ENCODE measurements at places on chromosomes 1 and 21. TPM values are rescaled to one million over a fixed set of nuclear protein-coding genes. Genes with fewer than 3 reads are reported as not detected.
A peak's percentile ranks its signal among the peaks of the same experiment; 100 is the strongest.

GRCh38 chr1:214587165-214587564 is 15.8 kb upstream of the CENPF start:
- no peaks in the 10 kb centered on the region for H3K4me1 ChIP-seq
- DNase-seq = no peak
- no peak overlapping the region for H3K4me3 ChIP-seq

CYP4Z1 gene
- not detected for total RNA-seq

GRCh38 chr1:91819038-91819788 is 66.7 kb downstream of the TGFBR3 start:
- DNase-seq = no peak
- H3K27me3 ChIP-seq = peaks cover 3% of the 10 kb centered on the region
- peaks cover 11% of the 10 kb centered on the region for H3K4me1 ChIP-seq
- no peak overlapping the region for H3K4me3 ChIP-seq
- H3K27ac ChIP-seq = no peak overlapping the region

FOXD3 gene
- not detected for total RNA-seq

- H3K4me1 ChIP-seq = peaks cover 3% of the 10 kb centered on the region
- no peaks in the 10 kb centered on the region for H3K27me3 ChIP-seq
- peak; percentile 31 for DNase-seq
- no peak overlapping the region for H3K4me3 ChIP-seq
- H3K36me3 ChIP-seq = peaks cover 15% of the 10 kb centered on the region
Measured at GRCh38 chr1:28208818-28209441, 23.9 kb downstream of the DNAJC8 start.

MOB3C gene
- total RNA-seq = 8.7 TPM

DNA sequence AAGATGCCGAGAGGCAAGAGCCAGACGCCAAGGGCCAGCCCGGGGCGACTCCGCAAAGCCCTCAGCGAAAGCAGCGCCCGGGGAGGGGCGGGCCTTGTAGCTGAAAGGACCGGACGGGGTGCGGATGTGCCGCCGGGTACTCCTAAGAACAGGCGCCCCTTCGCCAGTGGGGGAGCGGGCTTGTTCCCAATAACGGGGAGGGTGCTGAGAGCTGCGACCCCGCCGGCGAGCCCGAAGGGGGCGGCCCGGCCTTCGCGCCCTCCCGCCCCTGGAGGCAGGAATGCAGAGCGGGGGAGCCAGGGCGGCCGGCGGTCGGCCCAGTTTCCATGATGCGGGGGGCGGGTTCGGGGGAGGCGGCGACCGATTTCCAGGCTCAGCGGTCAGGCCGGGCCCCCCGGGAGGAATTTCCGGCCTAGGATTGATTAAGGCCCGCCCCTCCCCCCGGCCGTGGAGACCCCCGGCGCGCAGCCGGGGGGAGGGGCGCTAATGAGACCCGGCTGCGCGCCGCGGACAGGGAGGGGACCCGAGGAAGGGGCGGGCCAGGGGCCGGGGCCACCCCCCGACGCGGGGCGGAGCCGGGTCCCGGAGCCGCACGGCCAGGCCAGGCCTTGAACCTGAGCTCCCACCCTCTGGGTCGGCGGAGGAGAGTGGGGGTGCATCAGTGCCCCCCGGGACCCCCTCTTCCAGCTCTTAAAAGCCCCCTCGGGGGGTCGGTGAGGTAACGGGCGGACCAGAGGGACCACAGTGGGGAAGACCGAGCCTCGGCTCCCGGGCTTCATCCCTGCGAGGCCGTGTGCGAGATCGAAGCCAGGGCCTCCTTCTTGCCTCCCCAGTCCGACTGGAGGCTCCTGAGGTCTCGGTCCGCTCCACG is 898 bp upstream of the TMEM200B start:
- H3K4me1 ChIP-seq = peaks cover 4% of the 10 kb centered on the region
- peaks cover 2% of the 10 kb centered on the region for H3K36me3 ChIP-seq
- peaks cover 29% of the 10 kb centered on the region for H3K27me3 ChIP-seq
- H3K4me3 ChIP-seq = peak overlapping the region; percentile 77
- no peak overlapping the region for H3K27ac ChIP-seq
- peak; percentile 80 for DNase-seq

- no peak overlapping the region for H3K4me3 ChIP-seq
- no peaks in the 10 kb centered on the region for H3K36me3 ChIP-seq
- H3K27ac ChIP-seq = no peak overlapping the region
- DNase-seq = no peak
Measured at GRCh38 chr1:13605159-13605558, 21.5 kb downstream of the PDPN start.

DNA sequence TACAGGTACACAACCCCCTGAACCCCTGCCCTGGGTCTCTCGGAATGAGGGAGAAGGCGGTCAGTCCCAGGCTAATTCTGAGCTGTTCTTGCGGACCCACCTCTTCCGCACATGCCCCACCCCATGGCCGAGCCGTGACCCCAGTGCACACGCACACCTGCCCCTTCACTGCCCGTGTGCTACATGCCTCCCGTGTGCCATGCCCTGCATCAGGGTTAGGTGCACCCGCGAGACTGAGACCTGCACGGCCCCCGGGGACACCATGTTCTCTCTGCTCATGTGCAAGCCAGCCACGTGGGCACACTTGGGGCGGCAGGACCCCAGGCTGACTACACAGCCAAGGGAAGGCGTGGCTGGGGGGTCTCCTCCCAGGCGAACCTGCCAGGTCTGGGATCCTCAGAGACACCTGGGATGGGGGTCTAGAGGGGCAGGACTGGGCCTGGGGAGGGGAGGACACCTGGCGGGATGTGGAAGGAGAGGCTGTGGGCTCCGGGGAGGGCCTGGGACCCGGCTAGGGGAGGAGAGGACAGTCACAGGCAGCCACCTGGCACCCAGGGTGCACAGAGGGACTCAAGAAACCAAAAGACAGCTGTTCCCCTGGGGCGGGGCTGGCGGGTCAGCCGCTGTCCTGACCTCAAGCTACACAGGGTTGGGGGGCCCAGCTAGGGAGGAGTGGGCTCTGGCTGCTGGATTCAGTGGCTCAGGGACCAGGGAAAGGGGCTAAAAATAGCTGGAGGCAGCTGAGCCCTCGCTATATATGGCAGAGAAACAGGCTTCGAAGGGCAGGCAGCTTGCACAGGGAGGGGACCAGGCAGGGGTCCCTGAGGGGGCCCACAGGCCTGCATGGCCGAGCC is 133.4 kb downstream of the CASZ1 start:
- no peaks in the 10 kb centered on the region for H3K27me3 ChIP-seq
- no peak for DNase-seq
- no peaks in the 10 kb centered on the region for H3K4me1 ChIP-seq

DNA sequence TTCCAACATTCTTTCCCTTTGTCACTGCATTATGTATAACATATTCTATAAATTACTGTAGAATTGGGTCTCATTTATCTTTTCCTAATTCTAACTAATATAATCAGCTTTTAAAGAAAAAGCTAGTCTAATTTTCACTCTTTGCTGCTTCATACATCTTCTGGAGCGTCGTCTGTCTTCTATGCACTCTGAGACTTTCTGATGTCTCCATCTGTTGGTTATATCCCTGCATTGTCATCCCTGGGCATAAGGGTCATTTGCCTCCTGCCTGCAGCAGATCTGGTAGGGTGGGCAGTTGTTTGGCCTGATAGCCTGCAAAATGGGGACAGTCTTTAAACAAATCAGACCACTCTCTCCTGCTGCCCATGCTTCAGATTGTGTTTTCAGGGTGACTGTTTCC is 40.8 kb upstream of the DYNLT5 start:
- no peak overlapping the region for H3K27ac ChIP-seq
- no peaks in the 10 kb centered on the region for H3K36me3 ChIP-seq
- peaks cover 10% of the 10 kb centered on the region for H3K27me3 ChIP-seq
- no peak overlapping the region for H3K4me3 ChIP-seq
- DNase-seq = no peak

- H3K27ac ChIP-seq = no peak overlapping the region
- DNase-seq = no peak
- H3K36me3 ChIP-seq = no peaks in the 10 kb centered on the region
- H3K4me3 ChIP-seq = no peak overlapping the region
- H3K4me1 ChIP-seq = no peaks in the 10 kb centered on the region
Measured at GRCh38 chr1:57959531-57960241, 535.8 kb upstream of the DAB1 start.

DHRS3 gene
- total RNA-seq = 167 TPM
